Vagina (tissue), 2 donors: ENCODE measurements at places on chromosomes 5 and 9. TPM values are rescaled to one million over a fixed set of nuclear protein-coding genes. Genes with fewer than 3 reads are reported as not detected.

- DNase-seq: no peak
Measured at GRCh38 chr9:109498195-109499092, at the start of gene PTPN3. Gene PTPN3, minus strand, starts transcription at chr9:109498307. Its CDS starts 34,873 bp downstream, at chr9:109463434.

DNA sequence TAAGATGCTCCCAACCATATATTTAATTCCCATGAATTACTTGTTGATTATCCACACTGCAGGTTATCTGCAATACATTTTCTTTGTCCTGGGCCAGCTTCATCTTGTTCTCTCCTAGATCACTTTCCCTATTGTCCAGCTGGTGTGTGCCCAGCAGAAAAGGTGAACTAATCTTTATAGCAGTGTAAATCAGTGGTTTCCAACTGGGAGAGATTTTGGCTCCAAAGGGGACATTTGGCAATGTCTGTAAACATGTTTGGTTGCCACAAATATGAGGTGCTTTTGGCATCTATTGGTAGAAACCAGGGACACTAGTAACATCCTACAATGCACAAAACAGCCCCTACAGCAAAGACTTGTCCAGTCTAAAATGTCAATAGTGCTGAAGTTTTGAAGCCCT, 20.1 kb upstream of the ERBIN start:
- no peak for DNase-seq

DNA sequence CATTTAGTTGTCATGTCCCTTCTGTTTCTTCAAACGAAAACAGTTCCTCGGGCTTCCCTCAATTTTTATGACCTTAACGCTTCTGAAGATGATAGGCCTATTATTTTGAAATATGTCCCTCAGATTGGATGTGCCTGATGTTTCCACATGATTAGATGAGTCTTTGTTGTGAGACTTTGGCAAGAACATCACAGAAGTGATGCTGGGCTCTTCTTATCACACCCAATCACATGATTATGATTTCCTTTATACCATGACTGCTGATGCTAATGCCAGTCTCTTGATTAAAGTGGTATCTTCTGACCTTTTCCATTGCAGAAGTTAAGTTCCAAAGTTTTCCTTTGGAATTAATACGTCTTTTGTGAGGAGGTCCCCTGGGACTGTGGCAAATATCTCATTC, 175.7 kb downstream of the SAXO1 start:
- DNase-seq: no peak

DNA sequence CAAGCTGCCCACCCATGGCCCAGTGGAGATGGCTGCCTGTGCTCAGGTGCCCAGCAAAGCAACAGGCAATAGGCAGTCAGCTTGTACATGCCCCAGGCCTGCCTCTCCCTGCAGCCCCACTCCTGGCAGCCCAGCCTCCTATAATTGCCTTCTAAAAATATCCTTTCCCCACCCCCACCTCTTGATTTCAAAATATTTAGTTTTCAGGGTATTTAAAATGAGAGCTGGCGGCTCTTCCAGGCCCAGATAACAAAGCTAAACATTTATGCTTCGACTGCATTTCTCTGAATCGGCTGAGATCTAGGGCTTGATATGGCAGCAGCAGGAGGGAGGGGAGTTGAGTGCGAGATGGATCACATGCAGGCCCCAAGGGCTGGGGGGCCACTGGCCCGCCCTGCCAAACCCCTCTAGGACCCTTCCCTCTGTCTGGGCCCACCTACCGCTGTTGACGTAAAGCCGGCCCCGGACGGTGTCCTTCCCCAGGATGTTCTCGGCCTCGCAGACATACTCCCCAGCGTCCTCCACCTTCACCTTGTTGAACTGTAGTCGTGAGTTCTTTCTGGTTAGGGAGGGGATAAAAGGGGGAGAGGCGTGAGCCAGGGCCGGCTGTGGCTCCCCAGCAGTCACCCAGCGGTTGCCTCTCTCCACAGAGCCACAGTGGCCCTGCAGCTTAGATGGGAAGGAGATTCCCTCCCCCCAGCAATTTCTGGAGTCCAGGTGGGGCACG, 85.0 kb downstream of the PSD2 start:
- no peak for DNase-seq

GRCh38 chr9:4080921-4081895, 218.7 kb downstream of the GLIS3 start:
- DNase-seq: no peak

- no peak for DNase-seq
Measured at GRCh38 chr5:40033411-40033810, 608.6 kb upstream of the DAB2 start.

FBXL7 gene
- total RNA-seq: 21.1 TPM

GRCh38 chr5:123176938-123177275, 87.9 kb downstream of the PRDM6 start:
- no peak for DNase-seq

DNA sequence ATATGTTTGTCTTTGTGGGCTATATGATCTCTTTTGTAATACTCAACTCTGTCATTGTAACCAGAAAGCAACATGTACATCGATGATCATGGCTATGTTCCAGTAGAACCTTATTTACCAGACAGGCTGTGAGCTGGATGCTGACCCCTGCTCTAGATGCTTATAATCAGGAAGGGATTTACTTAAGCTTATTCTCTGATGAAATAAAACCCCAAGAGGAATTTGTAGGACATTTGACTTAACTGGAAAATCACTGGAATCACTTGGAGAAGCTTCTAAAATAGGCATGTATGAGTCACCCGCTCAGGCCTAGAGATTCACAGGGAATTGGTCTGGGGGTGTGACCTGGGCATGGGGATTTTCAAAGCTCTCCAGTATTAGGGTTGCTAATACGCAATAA, 285.8 kb upstream of the ZNF608 start:
- no peak for DNase-seq

GRCh38 chr9:109880276-109881169, 100.5 kb downstream of the PALM2AKAP2 start:
- no peak for DNase-seq

DNA sequence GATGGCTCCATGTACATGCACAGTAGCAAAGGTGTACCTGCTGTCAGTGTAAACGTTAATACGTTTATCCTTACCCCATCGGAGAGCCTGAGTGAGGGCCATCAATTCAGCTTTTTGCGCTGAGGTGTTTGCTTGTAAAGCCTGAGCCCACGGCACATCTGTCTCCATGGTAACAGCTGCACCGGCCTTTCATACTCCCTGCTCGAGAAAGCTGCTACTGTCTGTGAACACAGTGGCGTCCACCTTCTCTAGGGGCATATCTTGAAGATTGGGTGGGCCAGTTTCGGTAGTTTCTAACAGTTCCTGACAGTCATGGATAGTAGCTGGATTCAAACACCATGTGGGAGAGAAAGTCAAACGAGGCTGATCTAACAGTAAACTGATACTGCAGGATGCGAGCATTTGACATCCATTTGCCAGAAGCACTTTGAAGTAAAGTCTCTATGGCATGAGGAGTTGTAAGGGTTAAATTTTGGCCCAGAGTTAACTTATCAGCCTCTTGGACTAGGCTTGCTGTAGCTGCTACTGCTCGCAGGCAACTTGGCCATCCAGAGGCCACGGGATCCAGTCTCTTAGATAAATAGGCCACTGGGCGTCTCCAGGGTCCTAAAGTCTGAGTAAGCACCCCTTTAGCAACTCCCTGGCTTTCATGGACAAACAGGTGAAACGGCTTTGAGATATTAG, 21.0 kb upstream of the RHOBTB3 start:
- no peak for DNase-seq

SAXO1 gene
- total RNA-seq: not detected

GRCh38 chr5:34014626-34015025, 6.8 kb upstream of the AMACR start:
- DNase-seq: no peak

- DNase-seq: no peak
Measured at GRCh38 chr5:162393534-162393933, 326.0 kb downstream of the GABRG2 start.

DNA sequence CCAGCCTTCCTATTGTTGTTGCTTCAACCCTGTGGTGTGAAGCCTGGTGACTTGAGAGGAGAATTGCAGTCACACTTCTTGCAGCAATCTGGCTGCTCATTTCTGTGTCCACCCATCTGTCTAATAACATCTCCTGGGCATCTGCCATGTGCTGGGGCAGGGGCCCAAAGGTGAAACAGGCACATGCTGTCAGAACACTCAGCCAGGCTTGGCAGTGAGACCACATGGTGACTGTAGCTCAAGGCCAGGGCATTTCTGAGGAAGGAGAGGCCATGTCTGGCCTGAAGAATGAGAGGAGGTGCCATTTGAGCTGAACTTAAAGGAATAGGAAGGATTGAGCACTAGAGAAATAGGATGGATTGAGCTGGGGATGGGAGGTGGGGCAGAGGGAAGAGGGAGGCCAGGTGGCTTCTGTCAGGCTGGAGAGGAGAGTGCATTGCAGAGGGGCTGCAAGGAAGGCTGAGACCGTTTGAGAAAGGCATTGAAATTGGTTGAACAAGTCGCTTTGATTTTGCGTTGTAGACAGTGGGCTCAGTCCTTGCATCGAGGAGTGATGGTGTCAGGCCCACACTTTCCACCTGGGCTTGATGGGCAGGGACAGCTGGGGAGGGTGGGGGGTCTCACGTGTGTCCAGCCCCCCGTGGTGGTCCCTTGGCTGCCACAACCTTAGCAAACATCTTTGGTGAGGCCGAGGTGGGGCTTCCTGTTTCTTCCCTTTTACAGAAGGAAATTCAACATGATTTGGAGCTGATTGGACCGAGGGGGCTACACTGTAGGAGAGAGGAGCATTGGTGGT, 222.4 kb downstream of the CACNA1B start:
- no peak for DNase-seq

DNA sequence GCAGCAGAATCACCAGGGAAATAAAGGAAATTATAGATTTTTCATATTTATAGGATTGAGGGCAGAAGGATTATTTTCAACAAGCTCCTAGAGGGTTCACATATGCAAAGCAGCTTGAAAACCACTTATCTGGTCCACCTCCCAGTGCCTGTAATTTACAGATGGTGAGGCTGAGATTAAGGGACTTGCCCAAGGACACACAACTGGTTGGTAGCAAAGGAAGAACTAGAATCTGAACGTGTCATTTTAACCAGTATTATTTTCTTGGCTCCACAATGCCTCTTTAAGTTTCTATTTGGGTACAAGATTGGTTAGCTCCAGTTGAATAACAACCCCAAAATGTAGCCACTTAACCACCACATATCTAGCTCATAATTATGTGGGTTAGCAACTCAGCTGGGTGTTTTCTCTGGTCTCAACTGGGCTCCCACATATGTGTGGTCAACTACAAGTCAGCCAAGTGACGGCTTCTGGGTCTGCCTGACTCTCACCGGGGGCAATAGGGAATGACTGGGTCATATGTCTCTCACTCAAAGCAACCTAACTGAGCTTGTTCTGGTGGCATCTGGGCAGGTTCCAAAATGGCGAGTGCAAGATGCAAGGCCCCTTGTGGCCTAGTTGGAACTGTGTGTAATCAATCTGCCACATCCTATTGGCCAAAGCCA, 127.7 kb downstream of the ZDHHC21 start:
- DNase-seq: no peak
